ENCODE measurements at places on chromosomes 6 and 20.

DNA sequence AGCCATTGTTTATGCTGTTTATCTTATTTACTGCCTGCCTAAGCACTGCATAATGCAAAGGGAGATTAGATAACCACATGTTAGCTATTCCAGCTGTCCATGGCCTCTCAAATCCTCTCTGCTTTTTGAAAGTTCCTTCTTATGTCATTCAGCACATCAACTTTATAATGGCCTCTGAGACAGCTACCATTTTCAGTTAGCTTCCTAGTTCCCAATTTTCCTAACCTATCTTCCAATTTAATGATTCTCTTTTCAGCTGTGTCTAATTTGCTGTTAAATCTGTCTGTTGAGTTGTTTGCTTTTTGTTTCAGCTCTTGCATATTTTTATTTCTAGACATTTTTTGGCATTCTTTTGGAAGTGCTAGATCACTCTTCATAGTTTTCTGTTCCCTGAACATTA lies 173.4 kb upstream of the PLCB4 start:
- DNase-seq: no peak

DNA sequence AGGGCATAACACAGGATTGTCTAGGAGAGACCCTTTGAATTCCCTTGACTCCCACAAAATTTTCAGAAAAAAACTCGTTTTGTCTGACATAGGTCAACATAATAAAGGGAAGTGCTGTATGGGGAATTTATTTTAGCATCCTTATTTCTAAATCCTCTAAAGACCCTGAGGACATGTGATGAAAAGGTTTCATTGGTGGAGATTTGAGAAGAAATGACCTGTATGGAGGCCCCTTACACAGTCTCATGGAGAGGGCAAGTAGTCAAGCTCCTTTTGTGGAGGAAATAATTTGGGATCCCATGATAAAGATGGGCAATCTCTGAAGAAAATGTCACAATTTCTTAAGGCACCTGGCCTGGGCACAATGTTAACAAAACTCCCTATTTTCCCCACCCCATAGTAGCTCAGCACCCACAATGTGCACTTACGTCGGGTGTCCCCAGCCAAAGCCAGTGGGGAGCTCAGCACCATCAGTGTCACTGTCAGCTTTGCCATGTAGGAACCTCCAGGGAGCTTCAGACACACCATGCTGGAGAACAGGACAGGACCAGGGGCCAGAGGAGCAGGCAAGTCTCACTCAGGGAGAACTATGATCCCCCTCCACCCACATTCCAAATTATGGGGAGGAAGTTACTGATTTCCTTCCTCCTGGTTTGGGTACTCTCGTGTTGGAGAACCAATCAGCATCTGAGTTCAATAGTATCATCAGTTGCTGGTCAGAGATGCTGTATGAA lies at the start of gene HLA-DRB5:
Gene HLA-DRB5 (minus strand): TSS at position 591 of the 734 bp plus-strand sequence. CDS start 63 bp downstream, at position 528.
- no peak for DNase-seq

GRCh38 chr6:43969158-43969981 lies 157.9 kb downstream of the MRPL14 start:
- no peak for DNase-seq

- DNase-seq: peak; percentile 77
Observed at GRCh38 chr20:59776626-59777330, 156.7 kb downstream of the SYCP2 start.

- no peak for DNase-seq
Observed at GRCh38 chr20:34175879-34176278, 63.8 kb upstream of the EIF2S2 start.

GRCh38 chr20:4837760-4838159 lies 116.1 kb downstream of the PRND start:
- no peak for DNase-seq

DNA sequence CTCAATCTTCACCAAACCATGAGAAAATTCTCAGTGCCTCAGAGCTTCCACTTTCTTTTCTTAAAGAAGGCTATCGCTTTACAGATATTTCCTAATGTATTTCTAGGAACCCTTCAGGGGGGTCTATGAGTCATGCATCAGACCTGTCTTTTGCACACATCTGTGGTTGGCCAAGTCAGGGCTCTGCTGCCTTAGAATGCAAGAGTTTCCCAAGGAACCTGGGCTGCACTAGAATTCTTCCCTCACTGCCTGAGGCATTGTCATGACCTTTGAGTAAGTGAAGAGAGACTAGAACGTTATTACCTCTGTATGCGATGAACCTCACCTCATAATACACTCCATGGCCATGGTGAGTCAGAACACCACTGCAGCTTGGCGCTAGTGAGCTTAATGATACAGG lies 365.0 kb upstream of the ID4 start:
- DNase-seq: no peak

DNA sequence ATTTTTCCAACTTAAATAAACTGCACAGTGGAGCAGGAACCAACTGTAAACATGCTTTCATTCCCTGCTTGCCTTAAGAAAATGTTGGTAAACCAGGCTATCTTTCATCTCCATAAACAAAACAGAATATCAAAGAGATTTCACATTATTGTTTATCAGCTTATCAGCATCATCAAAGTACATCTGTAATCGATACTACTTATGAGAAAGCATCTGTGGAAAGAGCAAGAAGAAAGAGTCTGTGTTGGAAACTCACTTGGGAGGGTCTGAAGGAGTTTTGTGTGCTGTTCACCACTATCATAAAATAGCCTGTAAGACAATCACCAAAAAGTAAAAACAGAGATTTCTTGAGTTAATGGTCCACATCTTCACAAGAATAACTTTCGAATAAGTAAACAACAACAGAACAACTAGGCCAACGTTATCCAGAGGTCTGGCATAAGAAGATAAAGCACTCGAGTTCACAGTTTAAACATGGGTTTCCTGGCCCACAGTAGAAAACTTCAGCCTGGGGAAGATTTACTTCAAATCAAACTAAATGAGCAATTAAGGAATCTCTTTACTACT lies 47.9 kb downstream of the EPB41L2 start:
- no peak for DNase-seq

DNA sequence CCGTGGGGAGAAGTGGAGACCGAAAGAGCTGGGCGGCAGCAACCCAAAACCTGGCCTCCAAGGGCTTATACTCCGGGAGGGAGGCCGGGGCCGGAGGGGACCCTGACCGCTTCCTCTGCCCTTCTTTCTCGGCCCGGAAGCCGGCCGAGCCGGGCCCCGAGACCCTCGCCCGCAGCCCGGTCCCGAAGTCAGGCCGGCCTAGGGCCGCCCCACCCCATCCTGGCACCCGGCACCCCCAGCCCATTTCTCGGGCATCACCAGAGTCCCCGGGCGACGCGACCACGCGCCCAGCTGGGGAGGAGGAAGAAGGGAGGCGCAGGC lies 572 bp upstream of the ZDHHC14 start:
- DNase-seq: no peak

- DNase-seq: no peak
Observed at GRCh38 chr20:18066421-18067333, 9.0 kb upstream of the OVOL2 start.

DNA sequence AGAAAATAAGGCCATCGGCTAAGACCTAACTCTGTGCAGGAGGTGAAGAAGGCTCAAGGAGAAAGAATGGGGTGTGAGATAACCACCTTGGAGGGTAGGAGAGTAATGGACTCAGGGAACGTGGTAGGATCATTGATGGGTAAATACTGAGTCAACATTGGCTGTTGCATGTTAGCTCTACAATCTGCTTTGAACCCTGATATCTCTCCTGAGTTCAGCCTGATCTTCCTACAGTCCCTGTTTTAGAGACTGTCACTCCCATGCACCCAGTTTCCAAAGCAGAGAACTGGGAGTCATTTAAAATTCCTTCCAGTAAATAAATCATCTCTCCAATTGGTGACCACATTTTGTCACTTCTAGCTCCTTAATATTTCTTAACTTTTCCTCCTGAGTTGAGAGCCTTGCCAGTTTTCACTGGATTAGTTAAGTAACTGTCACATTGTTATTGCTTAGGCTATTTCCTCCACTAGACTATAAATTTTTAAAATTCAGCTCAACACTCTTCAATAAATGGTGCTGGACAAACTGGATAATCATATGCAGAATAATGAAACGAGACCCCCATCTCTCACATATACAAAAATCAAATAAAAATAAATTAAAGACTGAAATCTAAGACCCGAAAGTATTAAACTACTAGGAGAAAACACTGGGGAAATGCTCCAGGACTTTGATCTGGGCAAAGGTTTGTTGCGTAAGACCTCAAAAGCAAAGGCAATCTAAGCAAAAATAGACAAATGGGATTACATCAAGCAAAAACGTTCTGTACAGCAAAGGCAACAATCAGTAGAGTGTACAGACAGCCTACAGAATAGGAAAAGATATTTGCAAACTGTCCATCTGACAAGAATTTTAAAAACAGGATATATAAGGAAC lies 138.9 kb upstream of the TMEM170B start:
- no peak for DNase-seq

DNA sequence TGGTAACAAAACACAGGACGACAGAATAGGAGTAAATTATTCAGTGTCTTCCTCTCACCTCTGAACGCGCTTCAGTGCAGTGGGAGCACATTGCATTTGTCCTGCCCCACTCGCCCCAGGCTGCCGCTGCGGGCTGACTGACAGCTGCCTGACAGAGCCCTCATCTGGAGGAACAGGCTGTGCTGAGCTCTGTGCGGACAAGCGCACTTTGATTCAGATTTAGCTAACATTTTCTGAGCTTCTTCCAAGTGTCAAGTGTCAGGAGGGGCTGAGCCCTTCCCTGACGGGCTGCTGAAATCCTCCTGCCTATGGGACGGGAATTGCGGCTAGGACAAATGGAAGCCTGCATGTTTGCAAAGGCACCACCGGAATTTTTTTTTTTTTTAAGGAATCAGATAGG lies 383.0 kb upstream of the CDH4 start:
- DNase-seq: no peak

DNA sequence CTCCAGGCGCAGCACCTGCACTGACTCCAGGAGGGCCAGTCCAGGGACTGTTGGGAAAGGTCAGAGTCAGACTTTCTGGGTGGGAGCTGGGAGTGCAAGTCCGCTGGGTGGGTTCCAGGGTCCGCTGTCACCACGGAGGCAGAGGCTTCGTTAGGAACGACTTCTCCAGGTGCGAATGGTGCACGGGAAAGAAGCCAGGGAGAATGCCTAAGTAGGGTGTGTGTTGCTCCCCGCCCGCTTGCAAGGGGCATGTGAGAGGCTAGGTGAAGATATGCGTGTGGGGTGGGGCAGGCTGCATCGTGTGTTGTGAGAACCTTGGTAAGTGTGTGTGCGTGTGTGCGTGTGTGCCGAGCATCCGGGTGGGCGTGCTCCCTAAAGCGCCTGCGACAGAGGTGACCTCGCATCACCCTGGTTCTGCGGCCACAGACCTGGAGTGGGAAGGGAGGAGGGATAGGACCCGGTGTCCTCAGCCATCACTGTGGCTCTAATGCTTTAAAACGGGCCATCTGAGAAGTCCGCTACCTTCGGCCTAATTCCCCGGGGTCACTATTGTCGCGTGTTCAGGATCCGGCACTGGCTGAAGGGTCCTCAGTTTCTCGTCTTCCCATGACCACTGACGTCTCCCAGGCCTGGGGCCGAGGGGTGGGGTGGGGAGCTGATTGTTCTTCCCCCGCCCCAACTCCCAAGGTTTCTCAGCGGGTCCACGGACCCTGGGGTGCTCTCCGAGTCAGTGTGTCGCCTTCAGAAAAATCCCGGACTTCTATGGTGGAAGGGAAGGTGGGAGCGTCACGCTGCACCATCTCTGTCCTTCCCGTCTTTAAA lies 6.1 kb downstream of the SLC32A1 start:
- DNase-seq: no peak

- no peak for DNase-seq
Observed at GRCh38 chr6:131001945-131002660, 60.9 kb downstream of the EPB41L2 start.

DNA sequence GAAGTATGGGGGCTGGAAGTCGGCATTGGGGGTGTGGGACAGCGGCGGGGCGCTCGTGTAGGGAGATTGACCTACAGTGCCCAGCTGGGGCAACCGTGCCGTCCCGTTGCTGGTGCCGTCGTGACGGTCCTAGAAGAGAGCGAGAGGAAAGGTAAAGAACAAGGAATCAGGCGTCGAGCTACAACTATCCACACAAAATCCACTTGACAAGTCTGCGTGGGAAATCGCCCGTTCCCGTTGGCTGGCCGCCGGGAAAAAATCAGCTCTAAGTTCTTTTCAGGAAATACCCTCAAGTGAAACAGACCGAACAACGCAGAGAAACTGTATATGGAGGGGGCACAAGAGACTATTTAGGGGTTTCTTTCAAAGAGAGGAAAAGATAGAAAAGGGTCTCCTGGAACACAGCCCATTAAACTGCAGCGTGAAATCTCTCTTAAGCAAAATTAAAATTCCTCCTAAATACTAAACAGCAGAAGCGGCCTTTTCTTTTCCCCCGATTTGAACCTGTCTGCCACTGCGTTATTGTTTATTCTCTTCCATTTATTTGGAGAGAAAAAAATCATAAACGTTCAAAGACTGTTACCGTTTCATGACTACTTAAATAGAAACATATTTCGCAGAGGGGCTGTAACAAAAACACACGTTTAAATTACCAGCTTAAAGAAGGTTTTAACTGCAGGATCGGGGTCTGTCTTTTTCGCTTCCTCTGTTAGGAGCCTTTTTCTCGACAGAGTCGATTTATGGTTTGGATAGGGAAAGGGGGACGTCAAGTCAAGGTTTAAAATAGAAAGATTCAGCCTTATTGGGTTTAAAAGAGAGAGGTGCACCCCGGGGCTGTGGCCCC lies 4.4 kb downstream of the TFAP2A start:
- no peak for DNase-seq

DNA sequence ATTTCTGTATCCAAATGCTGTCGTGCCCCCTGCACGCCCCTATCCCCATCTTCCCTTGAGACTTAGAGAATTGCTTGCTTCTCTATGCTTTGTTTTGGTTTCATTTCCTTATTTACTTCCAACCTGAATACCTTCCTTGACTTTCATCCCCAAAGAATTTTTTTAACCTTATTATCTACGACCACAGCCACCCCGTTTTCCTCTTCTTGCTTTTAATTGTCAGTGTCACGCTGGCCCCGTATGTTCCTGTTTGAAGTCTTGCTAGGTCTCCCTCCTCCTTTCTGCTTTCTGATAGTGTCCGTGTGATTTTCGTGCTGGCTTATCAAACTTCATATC lies 40.1 kb downstream of the RNF217 start:
- no peak for DNase-seq

GRCh38 chr20:57622579-57623381 lies 2.6 kb upstream of the ZBP1 start:
- DNase-seq: peak; percentile 85

- no peak for DNase-seq
Observed at GRCh38 chr6:151701911-151702562, 105.4 kb upstream of the ESR1 start.

GRCh38 chr20:30919514-30920188 lies 337.8 kb upstream of the DEFB115 start:
- DNase-seq: no peak

GRCh38 chr20:60066438-60066823 lies 108.2 kb downstream of the CDH26 start:
- no peak for DNase-seq

DNA sequence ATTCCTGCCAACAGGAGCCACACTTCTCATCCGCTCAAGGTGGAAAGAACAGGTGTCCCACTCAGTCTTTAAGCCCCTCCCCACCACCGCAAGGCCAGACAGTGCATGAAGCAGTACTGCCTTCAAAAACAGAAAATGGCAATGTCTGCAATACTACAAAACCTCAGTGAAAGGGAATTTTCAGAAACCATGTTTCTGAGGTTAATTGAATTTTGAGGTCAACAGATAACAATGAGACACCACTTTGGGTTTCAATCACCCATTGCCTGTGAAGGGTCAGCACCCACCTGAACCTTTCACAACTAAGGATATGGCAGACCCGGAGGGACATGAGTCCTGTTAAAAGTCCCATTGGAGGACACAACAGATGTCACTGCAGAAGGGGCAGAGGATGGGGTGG lies 13.0 kb downstream of the ZC3H12D start:
- DNase-seq: no peak

All from D341Med (cell line).